ENCODE measurements at places on chromosomes 11 and 22.

GRCh38 chr11:124747406-124748099, 4.5 kb downstream of the VSIG2 start:
- no peak for DNase-seq

- DNase-seq: no peak
Measured at GRCh38 chr22:44394246-44395117, 81.7 kb upstream of the SHISAL1 start.

GRCh38 chr11:17385492-17385891, 3.0 kb downstream of the KCNJ11 start:
- no peak for DNase-seq

DNA sequence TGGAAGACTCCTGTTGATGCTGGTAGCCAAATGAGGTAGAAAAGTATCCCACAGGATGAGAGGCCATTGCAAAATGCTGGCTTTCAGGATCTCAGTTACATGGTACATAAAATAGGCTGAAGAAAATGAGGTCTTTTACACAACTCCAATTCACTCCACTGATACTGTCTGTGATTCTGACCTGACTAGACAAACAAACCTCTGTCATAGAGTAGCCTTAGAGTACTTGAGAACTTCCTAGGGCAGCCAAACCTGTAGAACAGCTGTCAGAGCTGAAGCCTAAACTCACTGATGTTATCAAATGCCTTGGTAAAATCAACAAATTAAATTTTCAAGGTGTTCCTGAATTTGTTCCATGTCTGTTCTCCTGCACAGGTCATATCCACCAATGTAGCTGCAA, 26.2 kb upstream of the POGLUT3 start:
- DNase-seq: no peak

DNA sequence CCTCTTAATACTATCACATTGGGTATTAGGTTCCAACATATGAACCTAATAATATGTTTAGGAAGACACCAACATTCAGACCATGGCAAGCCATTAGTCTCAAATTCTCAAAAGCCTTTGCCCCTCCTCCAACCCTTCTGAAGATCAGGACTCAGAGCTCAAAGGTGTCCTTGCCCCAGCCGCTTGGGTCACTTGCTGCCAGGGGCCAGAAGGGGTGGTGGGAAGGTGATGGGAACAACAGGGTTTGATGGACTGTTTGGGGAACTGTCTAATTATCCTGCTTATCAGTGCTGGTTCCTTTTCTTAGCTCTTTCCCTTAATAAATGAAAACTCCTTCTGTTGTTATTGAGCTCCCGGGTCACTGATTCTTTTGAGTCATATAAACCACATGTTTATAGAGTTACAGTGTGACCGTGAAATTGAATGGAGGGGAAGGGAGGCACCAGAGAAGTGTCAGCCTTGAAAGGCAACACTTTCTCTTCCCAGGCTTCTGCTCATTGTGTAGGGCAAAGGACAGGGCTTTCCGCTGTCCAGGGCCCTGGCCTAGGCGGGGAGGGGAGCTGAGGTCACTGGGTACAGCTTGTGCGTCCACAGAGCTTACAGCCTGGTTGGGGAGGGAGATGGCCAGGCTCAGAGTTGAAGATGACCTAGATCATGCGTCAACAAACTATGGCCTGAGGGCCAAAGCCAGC, 105.1 kb downstream of the FBXO7 start:
- no peak for DNase-seq

DNA sequence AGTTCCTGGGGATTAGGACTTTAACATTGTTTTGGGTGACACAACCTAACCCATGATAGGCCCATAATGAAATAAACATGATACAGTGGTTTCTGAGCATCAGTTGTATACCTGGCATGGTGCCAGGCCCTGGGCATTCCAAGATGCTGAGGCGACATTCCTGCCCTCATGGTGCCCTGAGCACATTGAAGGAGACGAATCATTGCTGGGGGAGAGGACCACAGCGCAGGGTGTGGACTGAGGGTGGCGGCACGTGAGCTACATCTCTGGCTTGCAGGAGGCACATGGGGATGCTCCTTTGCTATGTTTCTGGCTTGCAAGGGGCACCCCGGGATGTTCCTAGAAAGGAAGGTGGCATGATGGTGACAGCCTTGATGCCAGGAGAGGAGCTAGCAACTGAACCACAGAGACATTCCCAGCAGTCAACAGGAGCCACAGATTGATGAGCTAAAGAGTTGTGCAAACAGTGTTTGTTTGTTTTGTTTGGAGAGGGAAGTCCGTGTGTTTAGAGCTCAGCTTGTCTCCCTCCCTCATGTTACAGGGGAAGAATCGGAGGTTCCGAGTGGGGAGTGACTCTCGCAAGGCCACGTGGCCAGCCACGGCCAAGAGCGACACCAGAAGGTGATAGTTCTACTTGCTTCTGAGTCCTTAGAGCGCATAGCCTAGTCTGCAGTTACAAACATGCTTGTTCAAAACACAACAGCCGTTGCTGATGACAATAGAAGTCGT, 106.4 kb downstream of the MIAT start:
- DNase-seq: no peak

DNA sequence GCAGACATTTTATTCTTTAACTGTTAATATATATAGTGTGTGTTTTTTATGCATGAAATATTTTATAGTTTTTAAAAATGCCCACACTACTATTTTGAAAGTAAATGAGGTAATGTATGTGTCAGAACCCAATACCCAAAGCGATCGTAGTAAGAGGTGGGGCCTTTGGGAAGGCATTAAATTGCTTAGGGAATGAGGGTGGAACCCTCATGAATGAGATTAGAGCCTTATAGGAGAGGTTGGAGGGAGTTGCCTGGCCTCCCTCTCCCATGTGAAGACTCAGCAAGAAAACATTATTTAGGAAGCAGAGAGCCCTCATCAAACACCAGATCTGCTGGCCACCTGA, 11.1 kb downstream of the KLHL35 start:
- DNase-seq: no peak

- peak; percentile 73 for DNase-seq
Measured at GRCh38 chr22:22156716-22157347, 87.8 kb upstream of the VPREB1 start.

- no peak for DNase-seq
Measured at GRCh38 chr11:112613051-112613972, 347.9 kb upstream of the NCAM1 start.

GRCh38 chr22:21940521-21940920, 12.1 kb downstream of the PPM1F start:
- no peak for DNase-seq

GRCh38 chr22:20395181-20395906, 1.4 kb downstream of the ZNF74 start:
- no peak for DNase-seq

DNA sequence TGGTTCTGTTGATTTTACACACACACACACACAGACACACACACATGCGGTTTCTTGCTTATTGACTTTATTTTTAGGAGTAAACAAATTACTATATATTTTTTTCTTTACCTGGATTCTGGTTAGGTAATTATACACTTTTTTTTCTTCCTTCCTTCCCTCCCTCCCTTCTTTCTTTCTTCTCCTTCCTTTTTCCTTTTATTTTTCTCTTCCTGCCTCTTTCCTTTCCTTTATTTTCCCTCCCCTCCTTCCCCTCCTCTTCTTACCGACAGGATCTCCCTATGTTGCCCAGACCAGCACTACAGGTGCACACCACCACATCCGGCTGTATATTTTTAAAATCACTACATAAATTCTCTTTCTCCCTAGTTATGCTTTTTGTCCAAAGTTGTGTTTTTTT, 3.1 kb upstream of the SPDYC start:
- no peak for DNase-seq

- no peak for DNase-seq
Measured at GRCh38 chr11:116833816-116834534, 3.4 kb downstream of the APOA1 start.

GRCh38 chr11:2208691-2209369, 37.2 kb upstream of the TH start:
- no peak for DNase-seq

DNA sequence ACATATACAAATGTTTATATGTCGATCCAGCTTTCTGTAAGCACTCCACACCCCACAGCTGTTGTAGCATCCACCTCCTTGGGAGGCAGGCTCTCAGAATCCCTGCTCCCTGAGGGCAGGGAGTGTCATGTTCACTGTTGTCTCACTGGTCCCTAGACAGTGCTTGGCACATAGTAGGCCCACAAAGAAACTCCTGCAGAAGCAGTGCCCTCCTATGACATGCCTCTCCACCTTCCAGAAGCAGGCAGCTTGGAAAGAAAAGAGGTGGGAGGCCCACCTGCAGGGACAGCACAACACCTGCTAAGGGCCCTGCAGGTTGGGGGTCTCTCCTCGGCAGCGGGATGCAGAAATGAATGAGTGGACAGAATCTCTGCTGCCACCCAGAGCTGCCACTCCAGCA, 11.1 kb upstream of the CDC42EP2 start:
- DNase-seq: no peak

DNA sequence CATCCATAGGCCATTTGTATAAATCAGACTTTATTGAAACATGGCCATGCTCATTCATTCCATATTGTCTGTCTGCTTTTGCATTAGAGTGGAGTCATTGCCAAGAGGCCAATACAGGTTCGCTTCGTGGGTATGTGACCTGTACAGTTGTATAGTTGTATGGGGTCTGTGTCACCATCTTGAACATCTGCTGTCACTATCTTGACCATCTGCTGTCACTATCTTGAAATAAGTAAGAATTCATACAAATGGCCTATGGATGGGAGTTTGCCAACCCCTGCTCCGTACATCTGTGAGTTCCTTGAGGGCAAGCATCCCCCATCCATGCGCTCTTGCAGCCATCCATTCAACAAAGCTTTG, 44.4 kb upstream of the ANO1 start:
- DNase-seq: no peak

DNA sequence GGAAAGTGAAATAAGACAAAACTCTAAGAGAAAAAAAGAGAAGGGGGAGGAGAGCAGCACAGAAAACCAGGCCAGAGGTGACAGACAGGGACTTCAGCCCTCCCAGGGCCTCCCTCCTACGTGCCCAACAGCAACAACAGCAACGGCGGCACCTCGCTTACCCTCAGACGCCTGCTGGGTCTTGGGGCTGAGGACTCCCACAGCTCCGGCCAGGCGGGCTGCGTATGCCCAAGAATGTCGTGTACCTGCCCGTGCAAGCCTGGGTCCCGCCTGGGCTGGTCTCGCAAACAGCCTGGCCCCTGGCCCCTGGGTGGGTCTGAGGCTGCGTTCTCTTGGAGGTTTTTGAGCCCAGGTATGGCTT, 30.5 kb downstream of the ARAP1 start:
- peak; percentile 47 for DNase-seq

- no peak for DNase-seq
Measured at GRCh38 chr22:45531441-45532234, 29.0 kb downstream of the FBLN1 start.

DNA sequence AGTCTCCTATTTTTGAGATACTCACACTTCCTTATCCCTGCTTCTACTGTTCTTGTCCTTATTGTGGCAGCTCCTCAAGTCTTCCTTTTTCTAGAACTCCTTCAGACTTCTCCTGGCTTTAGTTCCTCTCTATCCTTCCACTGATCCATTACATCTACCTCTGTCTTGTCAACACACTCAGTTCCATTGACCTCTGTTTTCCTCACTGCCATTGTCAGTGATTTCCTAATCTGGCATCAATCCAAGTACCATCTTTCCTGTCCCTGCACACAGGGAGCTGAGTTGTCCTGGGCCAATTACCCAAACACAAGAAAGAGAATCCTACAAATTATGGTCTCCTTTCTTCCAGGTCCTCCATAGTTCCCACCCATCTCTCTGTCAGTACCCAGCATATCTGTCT, 27.9 kb upstream of the RIC3 start:
- no peak for DNase-seq

GRCh38 chr11:128331317-128331716, 256.0 kb downstream of the ETS1 start:
- DNase-seq: peak; percentile 62

DNA sequence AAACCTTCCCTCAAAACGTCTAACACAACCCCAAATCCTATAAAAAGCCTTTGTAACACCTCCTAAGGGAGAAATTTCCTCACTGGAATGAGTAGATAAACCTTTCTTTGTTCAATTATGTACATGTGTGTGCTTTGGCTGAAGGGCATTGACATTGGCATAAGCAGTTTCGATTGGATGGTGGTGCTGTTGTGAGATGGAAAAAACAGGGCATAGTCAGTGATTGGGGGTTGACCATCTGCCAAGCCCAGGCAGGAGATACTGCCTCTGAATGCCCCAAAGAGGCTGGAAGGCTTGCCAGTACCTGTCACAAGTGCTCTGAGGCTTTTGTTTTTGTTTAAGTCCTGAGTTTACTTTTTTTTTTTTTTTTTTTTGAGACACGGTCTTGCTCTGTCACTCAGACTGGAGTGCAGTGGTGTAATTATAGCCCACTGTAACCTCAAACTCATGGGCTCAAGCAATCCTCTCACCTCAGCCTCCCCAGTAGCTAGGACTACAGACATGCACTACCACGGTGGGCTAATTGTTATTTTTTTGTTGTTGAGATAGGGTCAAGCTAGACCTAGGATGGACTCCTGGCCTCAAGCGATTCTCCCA, 1.2 kb upstream of the CCDC117 start:
- no peak for DNase-seq

GRCh38 chr11:118184784-118185579, 8.5 kb upstream of the SCN2B start:
- no peak for DNase-seq

GRCh38 chr11:75001686-75002085, 13.0 kb downstream of the NEU3 start:
- no peak for DNase-seq

DNA sequence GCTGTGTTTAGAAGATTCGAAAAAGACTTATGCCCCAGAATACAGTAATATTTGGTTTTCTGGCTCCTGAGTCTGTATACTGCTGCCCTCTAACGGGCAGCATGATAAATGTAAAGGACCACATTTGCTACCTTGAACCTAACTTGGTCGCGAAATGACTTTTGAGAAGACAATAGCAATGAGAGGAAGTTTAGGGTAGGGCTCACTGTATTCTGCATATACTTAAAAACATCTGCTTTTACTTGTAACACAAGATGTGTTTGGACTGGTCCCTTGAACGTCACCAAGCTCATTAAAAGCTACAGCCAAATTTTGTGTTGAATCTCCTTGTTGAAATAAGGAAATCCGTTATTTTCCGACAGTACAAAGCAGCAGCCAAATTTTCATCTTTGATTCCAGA, 309.1 kb downstream of the SWAP70 start:
- DNase-seq: peak; percentile 47

- DNase-seq: peak; percentile 25
Measured at GRCh38 chr22:50691521-50691920, 18.9 kb downstream of the SHANK3 start.

- DNase-seq: no peak
Measured at GRCh38 chr11:2518983-2519340, 74.2 kb downstream of the KCNQ1 start.

DNA sequence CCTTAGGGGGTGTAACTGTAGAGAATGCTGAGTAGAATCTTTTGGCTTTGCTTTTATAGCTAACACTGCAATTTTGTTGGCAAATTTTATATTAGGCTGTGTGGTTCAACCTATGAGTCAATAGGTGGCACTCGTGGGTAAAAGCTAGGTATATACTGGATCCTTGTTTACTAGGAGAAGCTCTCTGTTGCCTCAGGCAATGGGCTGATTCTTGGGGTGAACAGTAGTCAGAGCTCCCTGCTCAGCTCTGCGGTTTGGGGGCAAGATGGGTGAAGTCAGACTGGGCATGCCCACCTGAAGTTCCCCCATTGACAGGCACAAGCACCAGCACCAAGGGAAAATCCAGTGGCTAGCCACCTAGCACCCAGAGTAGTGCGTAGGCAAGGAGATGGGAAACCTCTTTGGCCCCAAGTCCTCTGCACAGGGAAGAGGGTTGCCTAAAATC, 238.7 kb downstream of the FAM181B start:
- DNase-seq: no peak

- DNase-seq: no peak
Measured at GRCh38 chr11:115256397-115257197, 247.6 kb downstream of the CADM1 start.

GRCh38 chr11:117333917-117334316, 6.3 kb downstream of the CEP164 start:
- DNase-seq: no peak
